ENCODE measurements at places on chromosomes 6 and 20.

DNA sequence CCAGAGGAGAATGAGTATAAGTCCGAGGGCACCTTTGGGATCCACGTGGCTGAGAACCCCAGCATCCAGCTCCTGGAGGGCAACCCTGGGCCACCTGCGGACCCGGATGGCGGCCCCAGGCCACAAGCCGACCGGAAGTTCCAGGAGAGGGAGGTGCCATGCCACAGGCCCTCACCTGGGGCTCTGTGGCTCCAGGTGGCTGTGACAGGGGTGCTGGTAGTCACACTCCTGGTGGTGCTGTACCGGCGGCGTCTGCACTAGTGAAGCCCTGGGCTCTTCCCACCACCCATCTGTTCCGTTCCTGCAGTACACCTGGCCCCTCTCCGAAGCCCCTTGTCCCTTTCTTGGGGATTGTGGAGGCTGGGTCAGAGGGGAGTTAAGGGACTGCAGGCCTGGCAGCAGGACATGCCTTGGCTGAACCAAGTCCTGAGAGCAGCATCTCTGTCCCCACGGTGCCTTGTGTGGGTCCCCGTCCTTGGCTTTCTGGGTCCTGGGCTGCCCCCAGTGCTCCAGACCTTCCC lies 19.3 kb downstream of the MAVS start:
- no peak for DNase-seq

DNA sequence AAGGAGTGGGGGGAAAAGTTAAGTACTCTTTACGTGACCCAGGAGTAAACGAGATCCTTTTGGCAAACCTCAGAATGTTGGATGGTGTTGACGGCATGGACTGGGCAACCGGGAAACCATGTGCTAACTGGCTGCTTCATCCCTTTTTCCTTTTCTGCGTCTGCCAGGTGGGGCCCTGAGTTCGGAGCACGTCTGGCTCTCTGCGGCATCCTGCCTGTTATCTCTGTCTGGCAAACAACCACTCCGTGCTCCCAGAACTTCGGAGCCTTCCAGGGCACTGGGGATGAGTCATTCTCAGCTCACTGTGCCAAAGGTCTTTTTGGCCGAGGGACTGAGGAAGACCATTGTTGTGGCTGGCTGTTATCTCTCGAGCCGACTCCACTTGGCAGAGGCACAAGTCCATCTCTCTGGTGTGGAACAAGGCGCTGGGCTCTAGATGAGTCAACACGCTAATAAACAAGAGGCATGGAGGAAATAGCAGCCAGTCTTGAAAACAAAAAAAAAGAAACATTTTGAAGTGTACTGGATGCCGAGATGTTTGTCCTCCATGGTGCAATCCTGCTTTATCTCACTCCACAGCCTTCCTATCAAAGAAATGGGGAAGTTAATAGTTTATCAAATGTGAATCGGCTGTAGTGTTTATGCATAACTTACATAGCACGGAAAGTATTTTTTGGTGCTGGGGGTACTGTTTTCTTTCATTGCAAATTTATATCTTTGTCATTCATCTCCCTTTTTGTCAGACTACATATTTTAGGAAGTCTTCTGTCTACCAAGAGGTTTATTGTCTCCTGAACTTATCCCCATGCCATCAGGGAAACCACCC lies 64.6 kb upstream of the TXNDC5 start:
- peak; percentile 89 for DNase-seq

GRCh38 chr6:38149531-38149930 lies 330.0 kb downstream of the ZFAND3 start:
- DNase-seq, result no peak

DNA sequence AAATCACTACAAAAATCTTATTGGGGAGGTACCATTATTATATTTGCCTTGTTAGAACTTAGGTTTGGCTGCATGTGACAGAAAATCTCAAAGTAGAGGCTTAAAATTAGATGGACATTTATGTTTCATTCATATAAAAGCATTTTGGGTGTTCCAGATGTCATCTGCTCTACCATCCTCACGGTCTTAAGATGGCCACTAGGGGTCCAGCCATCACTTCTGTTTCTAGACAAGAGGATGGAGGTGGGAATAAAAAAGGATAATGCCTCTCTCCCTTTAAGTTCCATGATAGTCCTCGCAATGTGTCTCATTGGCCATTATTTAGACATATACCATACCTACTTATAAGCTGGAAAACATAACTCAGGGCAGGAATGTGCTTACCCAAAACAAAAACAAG lies 929.5 kb downstream of the KIF16B start:
- DNase-seq, result no peak

GRCh38 chr20:48825566-48825920 lies 2.3 kb downstream of the PREX1 start:
- no peak for DNase-seq

DNA sequence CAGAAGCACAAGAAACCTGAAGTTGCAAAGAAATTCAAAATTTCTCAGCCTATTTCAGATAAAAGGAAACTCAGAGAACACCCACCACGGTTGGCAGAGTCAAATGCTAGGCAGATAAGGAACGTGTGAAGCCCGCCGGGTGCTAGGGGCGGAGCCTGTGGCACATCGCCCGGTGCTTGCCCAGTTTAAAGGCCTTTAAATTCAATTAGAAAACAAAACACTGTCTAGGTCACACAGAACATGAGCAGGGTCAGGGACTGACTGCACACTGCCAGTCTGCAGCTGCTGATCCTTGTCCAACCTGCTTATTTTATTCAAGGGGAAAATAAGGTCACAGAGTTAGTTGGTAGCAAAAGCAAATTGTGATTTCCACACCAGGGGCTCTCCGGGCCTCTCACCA lies 75.8 kb downstream of the PSMG4 start:
- no peak for DNase-seq

GRCh38 chr6:148864941-148865340 lies 118.1 kb downstream of the UST start:
- DNase-seq, result no peak

- no peak for DNase-seq
Observed at GRCh38 chr6:107409942-107410341, 49.4 kb downstream of the PDSS2 start.

DNA sequence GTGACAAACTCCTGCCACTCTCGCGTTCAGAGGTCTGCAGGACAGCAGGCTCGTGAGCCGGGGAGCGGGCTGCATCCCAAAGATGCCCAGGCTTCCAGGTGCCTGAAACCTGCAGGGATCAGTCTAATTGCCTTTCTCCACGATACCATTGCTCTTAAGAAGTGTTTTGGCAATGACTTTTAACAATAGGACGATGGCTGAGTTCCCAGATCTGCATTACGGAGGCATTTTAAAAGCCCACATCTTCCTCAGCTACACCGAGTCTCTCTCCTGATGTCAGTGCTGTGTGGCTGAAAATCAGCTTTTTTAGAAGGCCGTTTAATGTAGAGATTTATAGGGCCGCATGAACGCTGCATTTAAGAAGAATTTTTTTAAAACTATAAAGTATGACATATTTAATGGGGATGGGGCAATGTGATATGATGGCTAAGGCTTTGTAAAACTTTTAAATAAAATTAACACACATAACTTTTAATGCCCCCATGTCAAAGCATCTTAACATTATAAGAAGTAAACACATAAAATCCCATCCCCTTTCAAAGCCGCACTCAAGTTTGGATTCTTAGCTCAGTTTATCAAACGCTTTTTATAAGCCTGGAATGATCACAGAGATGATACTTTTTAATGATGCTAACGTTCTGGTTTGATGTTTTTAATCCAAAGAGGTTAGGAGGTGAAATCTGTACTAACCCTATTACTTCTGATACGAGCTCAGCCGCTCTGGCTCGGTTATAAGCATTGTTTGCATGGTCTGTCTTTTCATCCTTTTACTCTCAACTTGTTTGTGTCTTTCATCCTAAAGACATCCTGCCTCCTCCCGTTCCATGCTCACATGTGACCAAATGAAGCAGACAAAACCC lies 386.0 kb downstream of the SMOC2 start:
- DNase-seq, result no peak

- peak; percentile 44 for DNase-seq
Observed at GRCh38 chr20:37901654-37902503, 1.0 kb upstream of the VSTM2L start.

DNA sequence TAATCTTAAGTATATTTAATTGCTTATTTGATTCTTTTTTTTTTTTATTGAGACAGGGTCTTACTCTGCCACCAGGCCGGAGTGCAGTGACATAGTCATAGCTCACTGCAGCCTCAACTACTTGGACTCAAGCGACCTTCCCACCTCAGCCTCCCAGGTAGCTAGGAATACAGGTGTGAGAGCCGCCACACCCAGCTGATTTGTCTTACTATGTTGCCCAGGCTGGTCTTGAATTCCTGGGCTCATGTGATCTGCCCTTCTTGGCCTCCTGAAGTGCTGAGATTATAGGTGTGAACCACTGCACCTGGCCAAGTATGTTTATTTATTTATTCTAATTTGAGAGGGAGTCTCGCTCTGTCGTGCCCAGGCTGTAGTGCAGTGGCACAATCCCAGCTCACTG lies 38.2 kb downstream of the PTPN1 start:
- no peak for DNase-seq

DNA sequence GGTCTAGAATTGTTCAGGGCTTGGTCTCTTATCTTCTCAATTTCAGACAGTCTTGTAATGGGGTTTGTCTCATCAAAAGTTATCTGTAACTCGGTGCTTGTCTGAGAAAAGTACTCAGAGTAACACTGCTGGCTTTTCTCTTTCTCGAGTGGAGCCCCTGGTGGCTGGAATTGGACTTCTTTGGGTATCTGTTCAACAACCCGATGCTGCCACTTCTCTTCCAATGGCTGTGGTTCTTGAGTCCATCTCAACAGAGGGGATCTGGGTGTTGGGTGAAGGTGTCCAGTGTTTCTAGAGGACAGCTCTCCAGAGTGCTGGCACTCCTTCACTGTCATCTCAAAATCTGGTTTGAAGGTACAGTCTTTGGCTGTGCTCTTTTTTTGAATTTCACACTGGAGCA lies 24.6 kb downstream of the DST start:
- no peak for DNase-seq

DNA sequence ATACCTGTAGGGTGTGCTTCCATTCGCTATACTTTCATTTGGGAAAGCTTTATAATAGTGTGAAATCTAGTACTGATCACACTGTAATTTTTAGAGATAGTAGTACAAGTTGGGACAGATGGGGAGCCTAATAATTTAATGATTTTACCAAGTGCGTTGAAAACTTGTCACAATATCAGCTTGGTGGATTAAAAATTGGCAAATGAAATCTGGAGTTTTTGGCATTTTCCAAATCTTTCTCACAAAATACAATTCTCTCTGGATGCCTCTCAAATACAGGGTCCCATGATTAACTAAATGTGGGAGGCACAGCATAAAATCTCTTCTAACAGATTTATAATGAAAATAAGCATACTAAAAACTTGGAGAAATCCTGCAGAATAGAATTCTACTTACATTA lies 96.4 kb downstream of the PLCB4 start:
- no peak for DNase-seq

DNA sequence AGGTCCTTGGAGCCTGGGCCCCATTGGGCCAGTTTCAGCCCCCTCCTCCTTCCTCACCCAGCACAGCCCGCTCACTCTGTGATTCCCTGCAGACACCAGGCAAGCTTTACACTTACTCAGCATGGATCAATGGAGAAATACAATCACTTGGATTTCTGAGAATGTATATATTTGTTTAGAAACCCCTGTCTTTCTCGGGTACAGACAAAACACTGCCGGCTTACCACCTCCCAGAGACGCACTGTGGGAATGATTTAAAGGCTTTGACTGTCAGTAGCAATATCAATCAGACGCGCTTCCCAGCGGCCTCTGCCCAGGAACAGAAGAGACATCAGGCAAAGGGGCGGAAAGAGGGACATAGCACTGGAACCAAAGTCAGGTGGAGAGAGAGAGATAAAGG lies 186.5 kb downstream of the MAFB start:
- no peak for DNase-seq

GRCh38 chr6:20631549-20631924 lies 97.3 kb downstream of the CDKAL1 start:
- no peak for DNase-seq

GRCh38 chr20:57398231-57398821 lies 7.1 kb downstream of the RBM38 start:
- peak; percentile 81 for DNase-seq

GRCh38 chr6:35665573-35665972 lies 23.1 kb downstream of the FKBP5 start:
- DNase-seq, result no peak

GRCh38 chr6:42571611-42572342 lies 7.9 kb downstream of the UBR2 start:
- no peak for DNase-seq

DNA sequence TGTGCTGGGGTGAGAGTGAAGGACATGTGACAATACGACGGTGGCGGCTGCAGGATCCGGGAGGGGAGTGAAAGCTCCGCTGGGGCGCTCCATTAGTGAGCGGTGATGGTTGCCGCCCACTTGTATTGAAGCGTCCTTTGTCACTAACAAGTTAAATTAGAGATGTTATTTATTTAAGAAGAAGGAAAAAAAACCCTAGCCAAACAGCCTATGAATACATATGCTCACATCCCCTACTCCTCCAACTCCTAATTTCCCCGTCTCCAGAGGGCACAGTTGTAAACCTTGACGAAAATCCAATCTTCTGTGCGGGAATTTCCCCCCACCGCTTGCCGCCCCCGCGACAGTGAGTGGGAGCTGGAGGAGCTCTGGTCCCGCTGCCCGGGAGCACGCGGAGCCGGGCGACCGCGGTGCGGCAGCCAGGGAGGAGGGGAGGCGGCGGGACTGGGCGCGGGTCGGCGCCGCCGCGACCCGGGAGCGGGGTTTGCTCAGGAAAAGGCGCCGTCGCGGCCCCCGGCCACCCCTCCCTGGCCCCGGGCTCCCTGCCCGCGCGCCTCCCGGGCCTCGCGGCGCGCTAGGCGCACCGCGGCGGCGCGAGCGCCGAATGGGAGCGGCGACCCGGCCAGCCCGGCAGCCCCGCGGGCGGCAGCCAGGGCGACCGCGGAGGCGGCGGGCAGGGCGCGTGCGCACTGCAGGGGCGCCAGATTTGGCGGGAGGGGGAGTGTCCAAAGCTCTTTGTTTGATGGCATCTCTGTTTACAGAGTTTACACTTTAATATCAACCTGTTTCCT lies at the start of gene MYB:
TSS of gene MYB (plus strand) at position 767 of the 791 bp plus-strand sequence. CDS start 206 bp downstream, outside the sequence.
- no peak for DNase-seq

- peak; percentile 23 for DNase-seq
Observed at GRCh38 chr6:52363228-52363867, 1.4 kb downstream of the PAQR8 start.

GRCh38 chr6:12328701-12329100 lies 38.5 kb downstream of the EDN1 start:
- DNase-seq, result no peak

- no peak for DNase-seq
Observed at GRCh38 chr6:130043344-130043743, 25.0 kb downstream of the L3MBTL3 start.

GRCh38 chr20:23212464-23212995 lies 126.4 kb upstream of the CD93 start:
- no peak for DNase-seq

- no peak for DNase-seq
Observed at GRCh38 chr6:14633479-14633878, 515.9 kb downstream of the CD83 start.
